Ovary (tissue), 10 donors: ENCODE measurements at places on chromosomes 1 and 21. TPM values are rescaled to one million over a fixed set of nuclear protein-coding genes. Genes with fewer than 3 reads are reported as not detected.

Gene DNAJC6
- polyA plus RNA-seq = 2.7 TPM

Gene CFAP126
- polyA plus RNA-seq = 0.11 TPM

Gene SERPINC1
- polyA plus RNA-seq = not detected

Gene TACSTD2
- polyA plus RNA-seq = 1.9 TPM

Gene ITLN2
- polyA plus RNA-seq = 7.6 TPM

Gene DOCK7
- 29.1 TPM for polyA plus RNA-seq

Gene KIF21B
- polyA plus RNA-seq = 0.65 TPM
